Activated naive CD4-positive, alpha-beta T cell treated with anti-CD3 and anti-CD28 coated beads, Interleukin-2, amount 50 U/mL, for 72 hours (primary cell): ENCODE measurements at places on chromosomes 11 and 22.

GRCh38 chr11:10893714-10894151, 35.9 kb upstream of the ZBED5 start:
- DNase-seq, result no peak

- DNase-seq, result no peak
Observed at GRCh38 chr11:45185228-45185729, 38.8 kb downstream of the PRDM11 start.

GRCh38 chr22:42743501-42743991, 22.9 kb upstream of the A4GALT start:
- DNase-seq, result no peak

DNA sequence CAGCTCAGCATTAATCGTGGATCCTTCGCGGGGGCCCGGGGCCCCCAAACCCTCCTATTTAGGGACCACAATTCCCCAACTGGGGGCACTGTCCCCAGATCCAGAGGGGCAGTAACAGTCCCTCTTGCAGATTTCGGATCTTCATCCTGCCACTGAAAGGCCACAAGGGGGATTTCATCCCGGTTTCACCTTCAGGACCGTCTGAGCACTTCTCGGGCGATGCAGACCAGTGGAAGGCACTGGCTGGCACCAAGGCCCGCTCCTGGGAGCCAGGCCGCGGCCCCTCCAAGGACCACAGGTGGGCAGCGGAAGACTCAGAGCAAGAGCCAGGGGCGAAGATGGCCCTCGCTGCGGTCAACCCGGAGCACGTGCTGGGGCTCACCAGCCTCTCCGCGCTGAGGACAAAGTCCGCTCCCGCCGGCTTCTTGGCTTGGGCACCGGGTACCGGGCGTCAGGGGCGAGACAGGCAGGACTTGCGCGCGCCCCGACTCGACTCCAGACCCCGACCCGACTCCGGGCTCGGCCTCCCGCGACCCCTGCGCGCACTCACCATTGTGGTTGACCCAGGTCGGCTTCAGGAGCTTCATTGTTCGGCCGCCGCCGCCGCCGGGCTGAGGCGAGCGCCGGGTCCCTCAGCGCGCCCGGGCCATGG, 517 bp downstream of the HIRA start:
- DNase-seq, result no peak

DNA sequence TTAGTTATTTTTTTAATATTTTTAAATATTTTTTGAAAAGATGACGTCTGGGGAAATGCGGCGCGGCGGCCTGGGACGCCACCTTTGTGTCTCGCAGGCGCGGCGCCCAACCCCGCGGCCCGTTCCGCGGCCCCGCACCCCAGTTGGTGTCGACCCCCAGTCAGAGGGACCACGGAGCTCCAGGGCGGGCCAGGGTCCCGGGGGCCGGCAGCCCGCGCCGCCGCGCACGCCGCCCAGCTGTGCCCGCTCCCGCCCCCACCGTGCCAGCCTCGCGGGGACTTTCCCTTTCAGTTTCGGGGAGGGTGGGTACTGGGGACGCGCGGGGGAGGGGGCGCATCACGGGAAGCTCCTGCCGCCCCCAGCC, 1.6 kb downstream of the CCND1 start:
- DNase-seq, result no peak

- no peak for DNase-seq
Observed at GRCh38 chr11:87036756-87037449, 831 bp upstream of the TMEM135 start.

- DNase-seq, result no peak
Observed at GRCh38 chr22:28978863-28979796, 82.5 kb downstream of the C22orf31 start.

DNA sequence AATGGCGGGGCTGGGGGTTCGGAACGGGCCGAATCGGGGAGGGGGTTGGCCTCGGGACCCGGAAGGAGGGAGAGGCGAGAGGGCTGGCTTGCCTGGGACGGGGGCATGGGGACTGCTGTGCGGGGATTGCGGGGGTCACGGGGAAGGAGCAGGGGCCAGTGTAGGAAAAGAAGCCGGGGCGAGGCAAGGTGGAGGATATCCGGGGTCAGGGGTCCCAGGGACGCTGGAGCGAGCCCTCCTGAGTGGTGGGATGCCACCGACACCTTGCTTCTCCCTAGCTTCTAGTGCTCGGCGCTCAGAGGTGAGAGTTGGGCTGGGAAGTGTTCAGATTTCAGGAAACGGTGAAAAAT, 426 bp upstream of the GDPD5 start:
- DNase-seq, result no peak

DNA sequence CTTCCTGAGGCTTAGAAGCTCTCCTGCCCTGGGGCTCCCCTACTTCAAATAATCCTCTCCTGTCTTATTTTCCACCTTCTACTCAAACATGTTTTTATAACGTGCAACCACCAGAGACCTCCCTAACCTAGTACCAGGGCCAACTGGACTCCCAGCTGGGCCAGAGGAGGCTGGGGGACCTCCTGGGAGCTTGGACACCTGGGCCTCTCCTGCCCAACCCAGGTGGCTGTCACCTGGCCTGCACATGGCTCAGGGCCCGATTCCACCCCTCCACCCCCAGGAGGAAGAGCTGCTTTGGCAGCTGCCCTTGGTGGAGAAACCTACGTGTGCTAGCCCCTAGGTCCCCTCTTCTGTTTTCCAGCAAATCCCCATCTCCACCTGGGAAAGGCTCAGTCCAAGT, 105.2 kb downstream of the ABTB2 start:
- DNase-seq, result no peak

- no peak for DNase-seq
Observed at GRCh38 chr22:39662686-39663052, 92.1 kb downstream of the CACNA1I start.

DNA sequence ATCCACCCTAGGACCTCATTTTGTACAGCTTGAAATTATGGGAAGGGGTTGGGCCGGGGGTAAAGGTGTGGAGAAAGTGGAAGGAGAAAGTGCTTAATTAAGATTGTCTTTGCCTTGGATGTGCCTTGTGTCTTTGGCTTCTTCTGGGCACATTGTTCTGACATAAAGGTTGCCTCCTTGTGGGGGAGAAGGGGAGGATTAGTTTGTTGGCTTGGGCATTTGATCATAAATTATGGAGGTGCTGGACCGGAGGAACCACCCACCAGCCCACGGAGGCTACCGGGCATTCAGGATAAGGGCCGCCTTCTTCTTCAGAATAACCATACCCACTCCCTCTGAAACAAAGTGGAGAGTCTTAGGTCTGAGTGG, 1.3 kb downstream of the PAFAH1B2 start:
- peak; percentile 7 for DNase-seq

DNA sequence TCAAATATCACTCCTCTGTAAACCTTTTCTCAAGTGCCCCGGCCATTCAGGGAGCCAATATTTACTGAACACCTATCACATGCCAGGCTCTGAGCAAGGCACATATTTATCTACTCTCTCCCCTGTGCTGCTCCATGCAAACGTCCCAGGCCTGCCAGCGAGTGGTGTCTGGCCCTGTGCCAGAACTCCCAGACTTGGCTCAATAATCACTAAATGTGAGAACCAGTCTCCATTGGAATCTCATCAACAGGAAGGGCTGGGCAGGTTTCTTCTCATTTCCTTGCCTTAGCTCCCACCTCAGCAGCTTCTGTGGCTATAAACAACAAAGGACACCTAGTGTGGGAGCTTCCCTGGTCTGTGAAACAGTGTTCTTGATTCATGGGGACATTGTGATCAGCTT, 21.7 kb downstream of the RASSF10 start:
- no peak for DNase-seq

GRCh38 chr11:119110439-119110838, 3.3 kb downstream of the C2CD2L start:
- no peak for DNase-seq

- peak; percentile 1 for DNase-seq
Observed at GRCh38 chr11:198236-198806, 5.4 kb downstream of the SCGB1C1 start.

DNA sequence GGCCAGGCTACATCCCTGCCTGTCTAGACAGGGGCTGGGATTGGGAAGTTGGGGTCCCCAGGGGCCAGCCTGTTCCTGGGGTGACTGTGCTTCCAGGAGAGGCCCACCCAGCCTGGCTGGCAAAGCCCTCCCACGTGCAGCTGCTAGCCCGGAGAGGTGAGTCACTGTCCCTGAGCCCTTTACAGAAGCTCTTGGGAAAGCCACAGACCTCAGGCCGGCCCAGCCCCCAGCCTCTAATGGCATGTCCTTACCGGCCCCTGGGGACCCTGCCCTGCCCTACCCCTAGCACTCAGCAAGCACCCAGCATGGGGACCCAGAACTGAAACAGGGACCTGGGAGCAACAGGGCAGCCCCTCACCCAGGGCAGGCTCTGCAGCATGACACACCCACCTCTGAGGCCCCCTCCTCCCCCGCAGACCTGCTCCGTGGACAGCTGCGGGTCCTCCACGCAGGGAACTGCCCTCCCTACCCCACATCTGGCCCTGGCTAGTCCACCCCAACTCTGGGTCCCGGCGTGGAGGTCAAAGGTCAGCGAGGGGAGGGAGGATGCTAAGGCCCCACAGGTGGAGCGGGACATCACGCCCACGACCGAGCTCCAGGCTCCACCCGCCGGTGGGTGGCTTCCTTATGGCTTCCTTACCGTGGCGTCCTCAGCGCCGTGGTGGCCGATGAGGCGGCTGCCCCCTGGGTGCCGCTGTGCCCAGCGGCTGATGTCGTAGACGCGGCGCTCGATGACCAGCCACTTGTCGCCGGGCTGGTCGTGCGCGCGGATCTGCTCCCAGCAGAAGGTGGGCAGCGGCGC, 615 bp downstream of the FADS3 start:
- peak; percentile 32 for DNase-seq

- DNase-seq, result no peak
Observed at GRCh38 chr11:72525466-72525865, 91.1 kb upstream of the CLPB start.

- peak; percentile 34 for DNase-seq
Observed at GRCh38 chr22:42797011-42797410, 60.1 kb downstream of the ARFGAP3 start.

DNA sequence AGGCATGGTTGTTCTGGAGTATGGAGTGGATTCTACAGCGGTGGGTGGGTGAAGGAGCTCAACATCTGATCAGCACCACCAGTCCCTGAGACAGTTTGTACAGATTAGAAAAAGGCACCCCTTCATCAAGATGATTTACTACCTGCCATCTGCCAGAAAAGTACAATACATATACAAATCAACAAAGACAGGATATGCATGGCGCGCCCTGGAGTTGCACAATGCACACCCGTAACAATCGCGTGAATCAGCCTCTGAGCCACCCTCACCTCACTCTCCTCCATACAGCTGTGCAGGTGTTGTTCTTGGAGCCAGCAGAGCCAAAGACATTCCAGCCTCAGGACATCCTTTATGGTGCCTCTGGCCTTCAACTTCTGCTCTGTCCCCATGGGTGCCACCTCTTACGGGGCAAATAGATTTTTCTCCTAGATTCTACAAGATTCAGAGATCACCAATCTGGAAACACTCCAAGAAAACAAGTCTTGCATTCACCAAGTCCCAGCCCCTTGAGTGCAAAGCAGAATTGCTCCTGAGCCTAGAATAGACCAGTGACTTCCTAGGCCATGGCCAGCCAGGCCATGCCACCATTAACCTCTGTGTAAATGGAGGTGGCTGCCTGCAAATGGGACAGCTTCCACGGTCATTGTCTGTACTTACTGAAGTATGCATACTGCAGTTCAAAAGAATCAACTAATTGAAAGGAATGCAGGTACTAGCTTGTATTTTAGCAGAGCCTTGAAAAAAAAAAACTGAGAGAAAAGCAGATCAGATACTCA, 490.9 kb downstream of the SOX6 start:
- no peak for DNase-seq

DNA sequence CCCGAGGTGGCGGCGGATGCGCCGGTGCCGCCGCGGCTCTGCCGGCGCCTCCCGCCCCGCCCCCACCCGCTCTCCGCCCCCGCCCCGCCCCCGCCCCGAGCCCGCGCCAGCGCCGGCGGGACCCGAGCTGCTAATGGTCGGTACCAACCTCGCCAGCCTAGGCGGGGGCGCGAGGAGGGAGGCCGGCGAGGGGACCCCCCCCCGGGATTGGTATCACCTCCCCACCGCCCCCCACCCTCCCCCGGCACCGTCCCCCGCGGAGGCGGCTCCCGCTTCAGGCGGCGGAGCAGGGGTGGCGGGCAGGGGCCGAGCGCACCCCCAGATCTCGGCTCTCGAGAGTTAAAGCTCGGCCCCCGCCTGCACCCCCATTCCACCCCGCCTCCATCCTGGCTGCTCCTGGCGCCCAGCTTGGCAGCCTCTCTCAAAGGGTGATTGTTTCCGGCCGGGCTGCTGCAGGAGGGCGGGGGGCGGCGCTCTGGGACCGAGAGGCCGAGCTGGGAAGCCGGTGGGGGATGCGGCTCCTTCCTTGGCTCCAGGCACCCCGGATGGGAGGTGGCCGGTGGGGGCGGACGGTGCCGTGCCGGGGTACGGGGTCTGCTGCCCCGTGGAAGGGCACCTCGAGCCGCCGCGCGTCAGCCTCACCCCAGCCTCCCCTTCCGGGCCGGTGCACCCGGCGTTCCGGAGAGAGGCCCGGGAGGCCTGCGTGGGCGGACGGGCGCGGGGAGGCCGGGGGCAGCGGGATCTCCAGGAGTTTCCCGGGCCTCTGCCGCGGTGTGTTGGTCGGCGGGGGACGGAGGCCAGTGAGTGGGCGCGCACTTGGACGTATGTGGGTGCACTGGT, at the start of gene B3GAT1:
Gene B3GAT1, minus strand, starts transcription at position 40 of the 840 bp plus-strand sequence. CDS start 24,583 bp downstream, outside the sequence.
- DNase-seq, result no peak

GRCh38 chr11:70675697-70676374, 277.5 kb downstream of the CTTN start:
- no peak for DNase-seq

DNA sequence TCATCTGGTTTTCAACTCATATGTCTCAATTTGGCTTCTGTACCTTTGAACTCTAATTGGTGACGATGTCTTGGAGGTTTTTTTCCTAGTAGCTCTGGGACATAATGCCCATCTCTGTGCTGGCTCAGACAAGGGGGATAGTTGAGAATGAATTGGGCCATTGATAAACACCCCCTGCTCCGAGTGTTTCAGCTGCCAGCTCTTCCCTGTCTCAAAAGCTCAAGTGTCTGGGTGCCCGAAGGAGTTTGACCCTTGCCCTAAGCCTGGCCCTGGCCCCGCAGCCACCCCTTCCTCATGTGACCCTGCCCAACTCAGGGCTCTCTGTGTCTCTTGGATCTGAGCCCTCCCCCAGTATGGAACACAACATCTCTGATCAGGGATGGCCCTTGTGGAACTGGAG, 3.0 kb downstream of the INSC start:
- DNase-seq, result no peak

GRCh38 chr22:45473626-45474237, 29.0 kb upstream of the FBLN1 start:
- no peak for DNase-seq
